ENCODE measurements at places on chromosomes 1 and 21.

DNA sequence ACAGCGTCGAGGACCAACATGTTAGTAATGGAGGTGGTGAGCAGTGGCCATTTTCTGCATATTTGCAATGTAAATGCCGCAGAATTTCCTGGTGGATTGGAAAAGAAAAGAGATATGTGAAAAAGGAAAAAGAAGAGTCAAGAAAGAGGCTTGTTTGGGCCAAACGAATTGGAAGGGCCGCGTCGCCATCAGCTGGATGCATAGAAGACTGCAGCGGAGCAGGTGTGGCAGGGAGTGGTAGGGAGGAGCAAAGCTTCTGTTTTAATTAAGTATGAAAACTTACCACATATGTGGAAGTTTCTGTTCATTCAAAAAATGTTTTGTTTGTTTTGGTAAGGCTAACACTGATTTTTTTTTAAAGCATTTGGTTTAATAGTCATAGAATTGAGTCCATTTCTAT lies 690.7 kb downstream of the NCAM2 start:
- peak; percentile 66 for DNase-seq

DNA sequence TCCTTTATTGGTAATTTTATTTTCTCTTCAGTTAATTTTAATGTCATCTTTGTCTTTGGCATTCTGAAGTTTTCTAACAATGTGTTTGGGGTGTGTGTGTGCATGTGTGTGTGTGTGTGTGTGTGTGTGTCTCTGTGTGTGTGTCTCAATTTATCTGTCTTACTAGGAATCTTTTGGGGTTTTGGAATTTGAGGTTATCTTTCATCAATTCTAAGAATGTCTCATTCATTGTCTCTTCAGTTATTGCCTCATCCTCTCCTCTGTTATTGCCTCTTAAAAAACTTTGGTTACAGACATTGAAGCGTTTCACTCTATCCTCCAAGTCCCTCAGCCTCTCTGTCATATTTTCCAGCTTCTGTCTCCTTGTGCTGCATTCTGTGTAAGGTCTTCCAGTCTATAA lies 18.1 kb upstream of the SAMD13 start:
- DNase-seq: no peak

GRCh38 chr1:25774921-25775771 lies 24.8 kb upstream of the SELENON start:
- no peak for DNase-seq

DNA sequence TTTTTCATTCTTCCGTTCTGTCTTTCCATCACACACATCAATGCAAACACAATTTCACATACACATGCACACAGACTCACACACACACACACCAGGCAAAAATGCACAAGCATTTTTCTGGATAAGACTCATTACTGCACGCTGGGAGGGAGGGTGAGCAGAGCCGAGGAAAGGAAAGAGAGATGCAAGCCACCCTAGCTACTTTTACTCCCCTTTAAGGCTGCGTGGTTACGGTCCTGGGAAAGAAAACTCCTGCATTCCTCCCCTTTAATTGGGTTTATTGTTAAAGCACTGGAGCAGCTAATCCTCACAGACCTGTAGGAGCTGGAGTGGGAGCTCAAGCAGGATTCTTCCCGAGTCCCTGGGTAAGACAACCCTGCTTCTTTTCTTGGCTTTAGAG lies at the start of gene CAMK1G:
TSS of gene CAMK1G (plus strand) at position 307 of the 400 bp plus-strand sequence. CDS start 11,270 bp downstream, outside the sequence.
- DNase-seq: peak; percentile 61

DNA sequence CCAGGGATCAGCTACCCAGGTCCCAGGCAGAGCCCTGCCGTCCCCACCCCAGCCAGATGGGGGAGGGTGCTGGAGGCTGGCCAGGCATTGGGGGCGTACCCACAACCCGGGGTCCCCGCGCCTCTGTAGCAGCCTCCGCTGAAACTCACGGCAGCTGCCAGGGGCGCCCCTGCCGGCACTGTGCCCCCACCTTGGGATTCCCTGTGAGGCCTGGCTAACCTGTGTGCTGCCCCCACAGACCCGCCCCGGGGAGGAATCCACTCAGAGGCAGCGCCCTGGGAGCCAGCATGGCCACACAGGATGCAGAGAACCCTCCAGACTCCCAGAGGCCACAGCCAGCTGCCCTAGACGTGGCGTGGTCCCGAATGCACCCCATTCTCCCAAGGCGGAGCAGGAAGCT lies 3.8 kb downstream of the DVL1 start:
- DNase-seq: no peak

Data from adipocyte (in vitro differentiated cells).